ENCODE measurements at places on chromosomes 7 and 10.

DNA sequence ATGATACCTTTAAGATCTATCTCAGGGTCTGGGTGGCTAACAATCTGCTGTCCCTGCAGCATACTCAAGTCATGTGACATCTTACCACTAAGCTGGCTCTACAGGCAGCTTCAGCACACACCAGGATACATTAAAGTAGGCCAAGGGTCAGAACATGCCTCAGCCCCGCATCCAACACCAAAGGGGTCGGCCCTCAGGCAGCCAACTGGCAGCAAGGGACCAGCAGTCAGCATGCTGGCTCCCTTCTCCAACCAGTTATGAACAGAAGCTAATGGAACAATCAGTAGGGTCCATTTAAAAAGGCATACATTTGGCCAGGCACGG, 37.1 kb downstream of the FAM53B start:
- DNase-seq: no peak

- no peak for DNase-seq
These were observed 133.0 kb upstream of the KLF14 start for GRCh38 chr7:130867039-130867438.

GRCh38 chr7:123440101-123440548, 94.3 kb downstream of the IQUB start:
- no peak for DNase-seq

DNA sequence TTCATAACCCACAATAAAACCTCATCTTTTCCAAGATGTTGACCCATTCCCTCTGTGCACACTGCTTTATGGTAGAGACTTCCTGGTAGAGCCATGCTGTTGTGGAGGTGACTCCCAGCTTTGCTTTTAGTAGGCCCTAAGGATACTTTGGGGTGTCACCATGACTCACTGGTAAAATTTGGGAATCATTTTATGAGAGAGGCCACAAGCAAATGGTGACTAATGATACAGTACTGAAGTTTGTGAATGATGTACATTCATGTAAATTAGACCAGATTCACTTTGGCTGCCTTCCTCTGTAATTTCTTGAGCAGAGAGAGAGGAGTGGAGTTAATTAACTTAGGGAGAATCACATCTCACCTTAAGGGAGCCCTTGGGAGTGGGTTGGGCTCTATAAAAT, 686.5 kb downstream of the LRMDA start:
- no peak for DNase-seq

DNA sequence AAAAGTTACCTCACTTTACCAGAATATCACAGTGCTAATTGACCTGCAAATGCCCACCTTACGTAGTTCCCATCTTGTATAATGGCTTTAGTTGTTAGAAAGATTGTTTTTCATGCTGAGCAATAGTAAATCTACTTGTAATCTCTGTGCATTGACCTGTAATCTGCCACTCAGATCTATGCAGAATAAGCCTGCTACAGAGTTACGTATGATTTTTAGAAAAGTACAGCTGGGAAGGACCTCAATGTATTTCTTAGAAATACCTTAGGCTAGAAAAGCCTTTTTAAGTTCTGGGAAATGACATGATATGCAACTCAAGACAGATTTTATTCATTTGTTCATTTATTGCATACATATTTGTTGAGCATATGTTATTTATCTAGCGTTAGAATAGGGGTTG, 530.9 kb downstream of the SORCS3 start:
- no peak for DNase-seq
